ENCODE measurements at places on chromosomes 16 and 17.

GRCh38 chr17:16314189-16314588 lies 39.1 kb downstream of the CENPV start:
- DNase-seq: no peak

GRCh38 chr16:15051387-15051951 lies 4.4 kb downstream of the NTAN1 start:
- DNase-seq: no peak

DNA sequence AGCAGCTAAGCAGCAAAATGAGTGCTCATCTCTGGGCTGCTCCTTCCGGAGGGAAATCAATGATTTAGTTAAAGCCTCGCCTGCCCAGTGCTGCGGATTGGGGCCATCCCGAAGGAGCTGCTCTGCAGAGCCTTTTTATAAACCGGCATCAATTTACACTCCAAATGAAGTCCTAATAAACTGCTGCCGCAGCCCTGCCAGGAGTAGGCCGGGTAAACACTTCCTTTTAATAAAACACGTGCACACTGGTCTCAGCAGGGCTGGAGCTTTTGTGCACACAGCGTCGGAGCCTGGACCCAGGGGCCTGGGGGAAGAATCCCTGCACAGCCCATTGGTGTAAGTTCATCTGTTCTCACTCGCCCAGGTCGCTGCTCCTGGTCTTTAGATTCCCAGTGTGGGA lies 79.6 kb upstream of the HS3ST2 start:
- DNase-seq: no peak

- DNase-seq: no peak
Measured at GRCh38 chr16:22217890-22218730, 12.0 kb downstream of the EEF2K start.

- no peak for DNase-seq
Measured at GRCh38 chr16:7914748-7915147, 582.1 kb downstream of the RBFOX1 start.

GRCh38 chr16:51419768-51420167 lies 268.7 kb upstream of the SALL1 start:
- no peak for DNase-seq

DNA sequence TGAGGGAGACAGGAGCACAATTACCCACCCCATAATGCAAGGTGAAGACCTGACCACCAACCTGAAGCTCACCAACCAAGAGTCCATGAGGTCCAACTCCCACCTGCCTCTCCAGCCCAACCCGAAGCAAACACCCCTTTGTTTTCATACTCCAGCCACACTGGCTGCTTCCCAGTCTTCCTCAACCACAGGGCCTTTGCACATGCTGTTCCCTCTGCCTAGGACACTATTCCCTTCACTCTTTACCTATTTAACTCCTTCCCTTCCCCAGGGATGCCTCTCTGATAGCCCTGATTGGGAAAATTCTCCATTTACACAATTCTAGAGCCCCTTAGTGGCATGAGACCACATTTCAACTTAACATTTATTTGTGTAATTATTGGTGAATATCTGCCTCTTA lies 86.0 kb downstream of the VAT1L start:
- no peak for DNase-seq

DNA sequence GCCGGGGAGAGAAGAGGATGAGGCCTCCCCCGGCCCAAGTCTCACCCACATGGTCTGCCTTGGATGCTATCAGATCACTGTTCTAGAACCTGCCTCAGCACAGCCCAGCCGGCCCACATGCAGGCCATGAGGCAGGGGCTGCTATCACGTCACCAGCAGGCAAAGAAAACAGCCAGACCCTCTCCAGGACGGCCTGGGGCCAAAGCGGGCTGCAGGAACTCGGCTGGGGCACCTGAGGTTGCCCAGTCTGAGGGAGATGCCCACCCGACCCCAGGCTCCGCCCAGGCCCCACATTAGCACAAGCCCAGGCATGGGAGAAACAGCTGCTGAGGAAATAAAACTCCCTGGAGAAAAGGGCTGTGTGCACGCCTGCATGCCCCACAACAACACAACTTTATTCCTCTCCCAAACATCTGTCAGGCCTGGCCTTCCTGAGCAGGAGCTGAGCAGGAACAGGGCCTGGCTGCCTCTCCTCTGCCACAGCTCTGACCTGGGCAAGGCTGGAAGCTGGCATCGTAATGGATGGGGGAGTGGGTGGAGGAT lies 6.7 kb upstream of the SMIM5 start:
- no peak for DNase-seq

DNA sequence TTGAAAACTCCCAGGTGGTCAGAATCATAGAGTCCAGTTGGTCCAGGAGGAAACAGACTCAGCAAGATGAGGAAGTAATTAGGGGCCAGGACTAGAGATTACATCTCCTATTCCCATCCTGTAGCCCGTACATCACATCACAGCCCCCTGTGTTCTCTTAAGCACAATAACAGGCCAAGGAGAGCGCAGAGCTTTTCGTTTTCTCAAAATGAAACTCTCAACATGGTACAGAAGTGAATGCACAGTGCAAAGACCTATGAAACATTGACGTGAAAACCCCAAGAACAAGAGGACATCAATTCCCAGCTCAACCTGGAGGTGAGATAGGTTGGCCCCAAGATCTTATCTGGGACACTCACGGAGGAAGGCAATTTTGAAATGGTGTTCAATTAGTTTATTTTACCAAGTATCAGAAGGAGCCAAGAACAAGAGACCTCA lies 9.0 kb downstream of the PIK3R5 start:
- no peak for DNase-seq

- DNase-seq: no peak
Measured at GRCh38 chr16:4052801-4053293, 63.4 kb downstream of the ADCY9 start.

- no peak for DNase-seq
Measured at GRCh38 chr16:57471852-57472664, 9.6 kb downstream of the POLR2C start.

- no peak for DNase-seq
Measured at GRCh38 chr17:59365383-59365981, 34.0 kb downstream of the YPEL2 start.

- DNase-seq: peak; percentile 77
Measured at GRCh38 chr17:43368740-43369506, 29.9 kb upstream of the ARL4D start.

GRCh38 chr17:17694169-17695081 lies 13.2 kb downstream of the RAI1 start:
- peak; percentile 76 for DNase-seq

GRCh38 chr16:68529608-68529930 lies 9.5 kb upstream of the ZFP90 start:
- DNase-seq: no peak

- DNase-seq: no peak
Measured at GRCh38 chr17:32912218-32912897, 15.6 kb upstream of the TMEM98 start.

GRCh38 chr17:72064606-72065193 lies 56.1 kb upstream of the SOX9 start:
- DNase-seq: no peak

DNA sequence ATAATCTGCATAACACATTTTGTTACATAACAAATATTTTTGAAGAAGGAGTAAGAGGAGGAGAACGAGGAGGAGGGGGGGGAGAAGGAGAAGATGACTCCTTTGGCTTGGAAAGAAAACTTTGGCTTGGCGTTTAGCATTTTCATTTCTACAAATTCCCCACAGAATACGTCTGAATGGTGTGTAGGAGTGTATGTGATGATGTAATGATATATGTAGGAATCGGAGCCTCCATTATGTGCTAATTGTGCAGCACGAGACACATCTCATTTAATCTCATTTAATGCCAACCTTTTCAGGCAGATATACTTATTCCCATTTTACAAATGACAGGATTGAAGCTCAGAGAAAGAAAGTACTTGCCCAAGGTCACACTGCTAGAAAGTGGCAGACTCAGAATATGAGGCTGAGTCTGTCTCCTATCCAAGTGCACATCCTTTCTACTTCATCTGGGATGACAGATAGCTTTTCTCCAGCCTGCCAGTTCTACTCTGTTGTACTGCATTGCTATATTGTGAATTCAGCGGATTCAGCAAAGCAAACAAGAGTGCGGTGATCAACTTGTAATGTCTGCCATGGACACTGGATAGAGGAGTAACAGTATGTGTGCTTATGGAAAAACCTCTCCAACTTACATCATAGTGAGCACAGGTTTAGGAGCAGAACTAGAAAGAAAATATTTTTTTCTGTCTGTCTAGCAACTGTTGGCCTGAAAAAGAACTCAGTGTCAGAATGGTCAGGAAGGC lies 10.4 kb upstream of the SLC47A2 start:
- DNase-seq: no peak

GRCh38 chr17:73419881-73420280 lies 108.1 kb upstream of the CDC42EP4 start:
- no peak for DNase-seq

DNA sequence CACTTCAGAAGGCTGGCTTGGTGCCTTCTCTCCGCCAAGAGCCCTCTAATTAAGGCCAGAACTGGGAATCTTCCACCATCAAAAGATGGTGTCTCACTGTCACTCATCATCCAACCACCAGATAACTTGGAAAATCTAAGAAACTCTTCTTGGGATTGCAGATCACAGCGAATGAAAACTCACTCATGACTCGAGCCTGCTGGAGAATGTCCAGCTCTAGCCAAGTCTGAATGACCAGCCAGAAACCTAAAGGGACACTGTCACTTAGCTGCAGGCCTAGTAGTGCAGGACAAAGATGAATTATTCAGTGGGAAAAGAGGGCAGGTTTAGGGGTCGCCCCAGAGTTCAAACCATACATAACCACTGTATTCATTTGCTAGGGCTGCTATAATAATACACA lies 107.8 kb downstream of the XYLT1 start:
- no peak for DNase-seq

DNA sequence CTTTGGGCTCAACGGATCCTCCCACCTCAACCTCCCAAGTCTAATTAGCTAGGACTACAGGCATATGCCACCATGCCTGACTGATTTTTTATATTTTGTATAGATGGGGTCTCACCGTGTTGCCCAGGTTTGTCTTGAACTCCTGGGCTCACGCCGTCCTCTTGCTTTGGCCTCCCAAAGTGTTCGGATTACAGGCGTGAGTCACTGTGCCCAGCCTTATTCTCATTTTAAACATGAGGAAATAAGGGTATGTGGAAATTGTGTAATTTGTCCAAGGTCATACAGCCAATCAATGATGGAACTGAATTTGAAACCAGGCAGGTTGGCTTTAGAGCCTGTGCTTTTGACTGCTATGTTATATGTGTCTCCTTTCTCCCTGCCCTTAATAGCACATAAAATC lies 27.4 kb upstream of the AQP8 start:
- no peak for DNase-seq

DNA sequence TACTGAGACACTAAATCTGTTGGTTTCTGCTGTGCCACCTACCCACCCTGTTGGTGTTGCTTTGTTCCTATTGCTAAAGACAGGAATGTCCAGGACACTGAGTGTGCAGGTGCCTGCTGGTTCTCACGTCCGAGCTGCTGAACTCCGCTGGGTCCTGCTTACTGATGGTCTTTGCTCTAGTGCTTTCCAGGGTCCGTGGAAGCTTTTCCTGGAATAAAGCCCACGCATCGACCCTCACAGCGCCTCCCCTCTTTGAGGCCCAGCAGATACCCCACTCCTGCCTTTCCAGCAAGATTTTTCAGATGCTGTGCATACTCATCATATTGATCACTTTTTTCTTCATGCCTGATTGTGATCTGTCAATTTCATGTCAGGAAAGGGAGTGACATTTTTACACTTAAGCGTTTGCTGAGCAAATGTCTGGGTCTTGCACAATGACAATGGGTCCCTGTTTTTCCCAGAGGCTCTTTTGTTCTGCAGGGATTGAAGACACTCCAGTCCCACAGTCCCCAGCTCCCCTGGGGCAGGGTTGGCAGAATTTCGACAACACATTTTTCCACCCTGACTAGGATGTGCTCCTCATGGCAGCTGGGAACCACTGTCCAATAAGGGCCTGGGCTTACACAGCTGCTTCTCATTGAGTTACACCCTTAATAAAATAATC lies 14.6 kb downstream of the STH start:
- no peak for DNase-seq

DNA sequence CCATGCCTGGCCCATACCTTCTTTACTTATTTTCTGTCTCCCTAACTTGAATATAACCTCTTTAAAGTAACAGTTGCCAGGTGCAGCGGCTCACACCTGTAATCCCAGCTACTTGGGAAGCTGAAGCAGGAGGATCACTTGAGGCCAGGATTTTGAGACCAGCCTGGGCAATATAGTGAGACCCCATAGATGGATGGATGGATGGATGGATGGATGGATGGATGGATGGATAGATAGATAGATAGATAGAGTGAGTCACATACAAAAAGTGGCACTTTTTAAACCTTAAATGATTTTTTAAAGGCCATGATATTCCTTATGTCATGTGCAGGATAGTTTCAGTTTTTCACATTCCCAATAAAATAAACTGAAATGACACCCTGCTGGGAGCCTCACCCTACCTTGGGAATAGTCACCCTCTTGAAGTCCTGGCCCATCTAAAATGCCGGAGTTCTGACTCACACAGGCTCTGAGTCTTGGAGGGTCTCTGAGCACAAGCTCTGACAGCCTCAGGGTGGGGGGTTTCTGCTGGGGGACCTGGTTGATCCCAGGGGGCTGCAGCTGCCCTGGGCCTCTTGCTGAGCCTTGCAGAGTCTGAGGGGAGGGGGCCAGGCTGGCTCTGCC lies 26.2 kb downstream of the CPNE2 start:
- no peak for DNase-seq

DNA sequence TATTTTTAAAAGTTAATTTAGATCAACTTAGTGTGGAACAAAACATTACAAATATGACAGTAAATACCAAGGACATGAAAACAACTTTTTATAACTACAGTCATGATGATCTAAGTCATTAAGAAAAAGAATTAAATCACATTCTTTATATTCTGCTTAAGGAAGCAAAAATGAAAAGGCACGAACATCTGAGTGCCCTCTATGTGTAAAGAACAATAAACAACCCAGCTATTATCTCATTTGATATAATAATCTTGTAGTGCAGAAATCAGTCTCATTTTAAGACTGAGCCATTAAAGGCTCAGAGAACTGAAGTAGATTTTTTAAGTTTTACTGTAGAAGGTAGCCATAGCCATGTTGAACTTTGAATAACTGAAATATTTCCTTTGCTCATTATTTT lies 13.4 kb downstream of the MYO1D start:
- no peak for DNase-seq

DNA sequence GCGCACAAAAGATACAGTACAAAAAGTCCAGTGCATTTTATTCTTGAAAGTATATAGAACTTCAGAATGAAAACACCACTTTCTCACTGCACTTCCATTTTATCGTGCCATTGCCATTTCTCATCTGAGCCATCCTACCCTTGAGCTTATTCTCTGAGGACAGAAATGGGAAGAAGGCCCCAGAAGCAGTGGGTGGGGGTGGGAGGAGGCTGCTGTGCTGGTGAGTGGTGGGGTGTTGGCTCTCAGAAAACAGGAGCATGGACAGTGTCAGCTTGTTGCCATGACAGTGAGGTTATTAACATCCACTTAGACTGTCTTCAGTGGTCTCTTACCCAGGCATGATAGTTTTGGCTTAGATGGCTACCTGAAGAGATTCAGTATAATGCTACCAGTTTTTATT lies 4.5 kb downstream of the ATMIN start:
- DNase-seq: no peak

- DNase-seq: no peak
Measured at GRCh38 chr16:13571036-13571435, 348.9 kb upstream of the ERCC4 start.

- DNase-seq: no peak
Measured at GRCh38 chr16:74622005-74622404, 15.1 kb upstream of the GLG1 start.
